ENCODE measurements at places on chromosomes 7 and 10. TPM values are rescaled to one million over a fixed set of nuclear protein-coding genes. Genes with fewer than 3 reads are reported as not detected.
A peak's percentile ranks its signal among the peaks of the same experiment; 100 is the strongest.

- DNase-seq, result no peak
Measured at GRCh38 chr10:49691588-49691987, 12.1 kb downstream of the C10orf53 start.

DNA sequence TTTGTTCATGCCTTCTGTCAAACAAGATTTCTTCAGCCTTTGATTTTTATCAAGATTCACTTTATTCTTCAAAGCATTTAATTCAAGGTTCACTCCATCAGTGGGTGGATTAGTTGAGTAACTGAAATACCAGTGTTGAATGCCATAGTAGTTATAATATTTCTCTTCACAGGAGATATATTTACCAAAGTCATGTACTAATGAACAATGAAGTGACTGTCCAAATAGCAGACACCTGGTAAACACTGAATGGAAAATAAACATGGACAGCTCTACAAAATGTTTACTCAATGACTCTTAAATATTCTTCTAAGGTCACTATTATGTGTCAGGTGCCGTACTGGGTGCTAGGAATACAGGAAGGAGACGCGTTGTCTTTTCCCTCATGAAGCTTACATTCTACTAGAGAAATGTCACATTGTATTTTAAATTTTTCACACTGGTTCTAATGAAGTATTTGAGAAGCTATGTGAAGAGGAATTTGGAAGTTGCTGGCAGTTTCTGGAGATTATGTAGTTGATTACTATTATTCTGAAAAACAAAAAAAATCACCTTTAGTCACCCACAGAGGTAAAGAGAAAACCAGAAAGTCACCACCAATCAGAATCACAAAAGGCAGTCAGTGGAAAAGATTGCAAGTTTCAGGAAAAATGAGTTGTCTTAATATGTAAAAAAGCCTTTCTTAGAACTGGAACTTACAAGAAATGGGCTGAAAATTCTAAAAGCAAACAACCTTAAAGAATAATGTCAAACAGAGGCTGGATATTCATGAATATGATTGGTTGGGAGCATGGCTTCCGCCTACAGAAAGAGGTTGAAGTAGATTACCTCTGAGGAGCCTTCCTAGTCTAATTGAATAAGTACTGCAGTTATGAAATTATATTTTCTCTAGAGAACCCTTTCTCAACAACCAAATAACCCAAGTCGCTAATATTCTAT lies 84.5 kb downstream of the RTKN2 start:
- no peak for DNase-seq

Gene RET
- polyA plus RNA-seq, result 0.82 TPM

- no peak for DNase-seq
Measured at GRCh38 chr7:27953777-27954176, 213.8 kb downstream of the TAX1BP1 start.

Gene WASHC2C
- 9.3 TPM for polyA plus RNA-seq

- no peak for DNase-seq
Measured at GRCh38 chr7:28706584-28706983, 251.5 kb downstream of the TRIL start.

DNA sequence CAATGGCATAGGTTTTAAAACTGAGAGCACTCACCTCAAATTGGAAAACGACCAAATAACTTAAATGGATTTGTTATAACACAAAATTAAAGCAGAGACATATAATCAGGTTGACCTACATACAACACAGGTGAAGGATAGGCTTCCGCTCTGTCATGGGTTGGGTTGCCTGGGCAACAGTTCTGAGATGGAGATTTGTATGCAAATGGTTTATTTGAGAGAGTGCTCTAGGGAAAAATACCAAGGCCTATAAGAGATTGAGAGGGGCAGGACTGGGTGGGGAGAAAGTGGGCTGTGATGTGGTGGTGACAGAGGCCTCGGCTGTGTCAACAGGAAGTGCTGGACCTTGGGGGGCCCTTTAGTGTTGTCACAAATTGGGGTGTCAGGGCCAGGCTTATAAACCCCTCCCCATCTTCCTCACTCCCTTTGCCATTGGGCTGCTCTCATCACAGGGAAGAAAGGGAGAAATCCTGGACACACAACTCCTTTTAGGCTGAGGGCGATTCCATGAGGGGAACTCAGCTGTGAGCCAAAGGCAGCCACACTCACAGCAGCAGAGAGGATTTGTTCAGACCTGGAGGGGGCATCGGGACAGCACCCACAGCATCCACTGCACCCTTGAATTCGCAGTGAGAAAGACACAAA lies 105.4 kb upstream of the LYZL1 start:
- DNase-seq, result no peak

DNA sequence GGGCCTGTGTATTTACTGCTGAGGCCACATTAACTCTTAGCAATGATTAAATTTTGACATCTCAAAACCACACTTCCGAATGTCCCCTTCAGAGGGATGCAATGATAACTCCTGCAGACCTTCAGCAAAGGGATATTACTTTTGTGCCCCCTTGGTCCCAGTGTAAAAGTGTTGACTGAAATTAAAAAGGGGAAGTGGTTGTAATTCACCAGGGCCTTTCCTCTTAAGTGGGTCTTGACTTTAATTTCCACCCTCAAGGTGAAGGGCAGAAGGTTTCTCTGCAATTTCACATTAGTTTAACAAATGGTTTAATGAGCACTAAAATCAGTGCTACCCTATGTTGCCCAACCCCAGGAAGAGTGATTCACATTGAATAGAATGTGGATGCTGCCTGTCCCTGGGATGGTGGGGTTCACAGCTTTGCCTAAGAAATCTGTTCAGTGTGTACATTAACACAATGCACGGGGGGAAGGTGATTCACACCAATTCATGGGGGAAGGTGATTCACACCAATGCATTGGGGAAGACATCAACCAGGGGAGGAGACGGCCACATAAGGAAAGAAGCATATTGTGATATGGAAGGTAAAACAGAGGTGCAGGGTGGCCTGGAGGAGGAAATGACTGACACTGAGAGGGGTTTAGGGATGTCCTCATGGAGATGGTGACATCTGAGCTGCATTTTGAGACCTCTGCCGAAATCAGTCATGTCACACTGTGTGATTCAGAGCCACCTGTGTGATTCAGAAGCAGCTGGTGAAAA lies 19.4 kb upstream of the TNS3 start:
- DNase-seq, result peak; percentile 95

DNA sequence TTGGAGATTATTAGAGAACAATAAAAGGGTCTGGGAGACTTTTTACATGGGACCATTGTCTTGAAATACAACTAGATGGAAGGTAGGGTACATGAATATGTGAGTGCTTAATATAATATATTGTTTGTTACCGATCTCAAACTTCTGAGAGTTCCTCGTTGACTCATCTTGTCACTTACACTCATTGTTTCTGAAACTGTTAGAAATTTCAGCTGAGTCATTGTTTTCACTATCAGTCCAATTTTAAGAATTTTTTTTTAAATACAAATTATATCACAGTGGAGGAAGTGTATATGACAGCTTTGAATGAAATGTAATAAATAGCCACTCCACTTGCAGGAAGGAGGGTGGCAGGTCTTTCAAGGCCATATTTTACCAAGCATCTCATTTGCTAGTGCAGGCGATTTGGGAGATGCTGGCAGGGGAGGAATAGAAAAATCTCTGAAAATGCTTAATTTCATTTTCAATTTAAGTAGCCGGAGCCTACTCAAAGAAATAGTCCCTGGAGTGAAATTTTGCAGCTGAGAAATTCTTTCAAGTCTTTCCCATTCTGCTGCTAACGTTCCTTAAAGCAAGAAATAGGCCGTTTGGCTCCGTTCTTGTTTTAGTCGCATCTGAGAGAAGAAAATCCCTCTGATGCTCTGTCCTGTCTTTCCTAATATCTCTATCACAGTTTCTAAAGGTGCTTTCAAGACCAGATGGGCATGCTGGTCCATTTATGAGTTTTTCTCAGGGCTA lies 1404.2 kb upstream of the CELF2 start:
- DNase-seq, result no peak

- DNase-seq, result no peak
Measured at GRCh38 chr10:106708506-106708905, 456.0 kb downstream of the SORCS1 start.

GRCh38 chr7:26500749-26501352 lies 209.2 kb downstream of the SNX10 start:
- DNase-seq, result peak; percentile 28

DNA sequence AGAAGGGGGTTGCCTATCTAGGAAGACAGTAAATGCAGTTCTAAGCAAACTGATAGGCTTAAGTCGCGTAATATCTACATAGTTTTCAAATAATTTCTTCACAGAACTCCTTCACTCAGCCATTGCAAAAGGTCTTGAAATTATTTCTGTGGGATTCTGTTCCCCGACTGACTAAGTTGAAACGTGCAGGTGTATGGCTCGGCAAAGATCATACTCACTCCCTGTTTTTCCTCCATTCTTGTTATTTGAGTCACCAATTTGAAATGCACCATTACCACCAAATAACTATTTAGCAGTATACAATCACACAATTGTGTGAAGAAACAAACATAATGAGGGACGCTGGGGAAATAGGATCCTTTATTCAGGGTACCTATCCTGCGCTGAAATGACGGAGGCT lies 771.1 kb downstream of the GATA3 start:
- peak; percentile 55 for DNase-seq

Gene AGAP5
- polyA plus RNA-seq, result 0.97 TPM

DNA sequence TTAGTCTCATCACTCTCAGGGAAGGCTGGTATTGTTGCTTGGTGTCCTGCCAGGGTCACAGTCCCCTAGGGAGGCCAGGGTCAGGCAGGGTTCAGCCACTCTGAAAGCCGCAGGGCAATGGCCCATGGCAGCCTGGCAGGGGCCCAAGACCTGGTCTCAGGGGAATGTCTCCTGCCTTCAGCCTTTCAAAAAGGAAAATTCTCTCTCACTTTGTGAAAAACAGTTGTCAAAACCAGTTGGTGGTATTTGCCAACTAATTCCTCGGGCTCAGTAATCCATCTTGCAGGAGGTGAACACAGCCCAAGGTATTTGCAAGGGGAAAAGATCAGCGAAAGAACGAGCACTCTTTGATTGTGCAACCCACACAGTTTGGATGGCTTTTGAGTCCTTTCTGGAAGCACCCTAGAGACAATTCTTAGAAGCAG lies 101.5 kb downstream of the JCAD start:
- DNase-seq, result no peak

- no peak for DNase-seq
Measured at GRCh38 chr7:82926477-82926876, 236.2 kb downstream of the PCLO start.

DNA sequence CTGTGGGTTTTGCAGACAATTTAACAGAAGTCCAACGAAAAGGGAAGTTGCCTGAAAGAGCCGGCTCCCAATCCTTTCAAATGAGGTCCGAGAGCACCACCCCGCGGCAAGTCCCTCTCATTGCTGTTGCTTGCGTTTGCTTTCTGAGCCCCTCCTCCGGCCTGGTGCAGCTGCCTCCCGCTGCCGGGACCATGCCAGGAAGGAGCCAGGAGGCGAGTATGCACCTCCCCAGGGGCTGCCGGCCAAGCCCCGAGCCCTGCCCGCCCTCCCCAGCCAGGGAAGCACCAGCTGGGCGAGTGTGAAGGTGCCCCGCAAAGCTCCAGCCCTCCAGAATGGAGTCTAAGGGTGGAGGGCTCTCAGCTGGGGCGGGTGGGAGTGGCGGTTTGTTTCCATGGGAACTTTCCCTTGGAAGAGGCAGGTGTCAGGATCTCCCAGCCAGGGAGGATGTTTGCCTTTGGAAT lies 25.8 kb upstream of the PPP2R2D start:
- DNase-seq, result peak; percentile 28

DNA sequence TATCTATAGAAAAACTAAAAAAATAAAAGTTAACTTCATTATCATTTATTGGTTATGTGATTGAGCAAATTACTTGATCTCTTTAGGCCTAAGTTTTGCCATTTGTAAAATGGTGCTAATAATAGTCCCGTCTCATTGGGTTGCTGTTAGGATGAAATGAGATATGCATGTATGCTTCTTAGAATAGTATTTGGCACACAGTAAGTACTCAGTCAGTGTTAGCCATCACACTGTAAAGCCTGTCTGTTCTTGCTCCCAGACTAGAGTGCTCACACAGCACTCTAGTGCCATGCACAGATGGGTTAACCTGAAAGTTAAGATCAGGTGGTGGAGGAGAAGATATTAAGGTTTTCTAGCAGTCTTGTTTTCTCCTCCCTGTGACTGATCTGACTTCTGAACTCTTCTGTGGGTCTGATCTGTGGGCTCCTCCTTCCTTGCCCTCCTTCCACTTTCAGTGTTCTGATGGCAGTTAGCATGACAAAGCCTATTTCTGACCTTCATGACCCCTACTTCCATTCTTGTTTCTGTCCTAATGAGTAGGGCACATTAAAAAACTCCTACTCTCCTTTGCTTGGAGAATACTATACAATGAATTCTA lies 167.5 kb downstream of the RNLS start:
- no peak for DNase-seq

Gene LBX1
- polyA plus RNA-seq, result not detected

DNA sequence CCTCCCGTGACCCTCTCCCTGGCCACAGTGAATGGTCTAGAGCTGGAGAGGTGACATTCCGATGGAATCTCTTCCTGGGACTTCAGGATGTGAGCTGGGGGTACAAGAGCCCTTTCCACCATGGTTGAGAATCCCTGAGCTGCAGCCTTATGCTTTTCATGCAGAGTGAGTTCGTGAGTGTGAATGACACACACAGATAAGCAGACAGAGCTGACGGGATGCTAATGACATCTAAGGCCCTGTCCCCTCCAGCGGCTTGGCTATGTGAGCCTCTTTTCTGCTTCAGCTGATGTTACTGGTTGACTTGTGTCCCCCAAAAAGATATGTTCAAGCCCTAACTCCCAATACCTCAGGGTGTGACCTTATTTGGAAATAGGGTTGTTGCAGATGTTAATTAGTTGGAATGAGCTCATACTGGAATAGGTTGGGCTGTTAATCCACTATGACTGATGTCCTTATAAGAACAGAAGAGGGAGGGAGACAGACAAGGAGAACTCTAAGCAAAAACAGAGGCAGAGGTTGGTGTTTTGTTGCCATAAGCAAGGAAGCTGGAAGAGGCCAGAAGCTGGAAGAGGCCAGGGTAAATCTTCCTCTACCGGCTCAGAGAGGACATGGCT lies 111.1 kb upstream of the AFAP1L2 start:
- no peak for DNase-seq

DNA sequence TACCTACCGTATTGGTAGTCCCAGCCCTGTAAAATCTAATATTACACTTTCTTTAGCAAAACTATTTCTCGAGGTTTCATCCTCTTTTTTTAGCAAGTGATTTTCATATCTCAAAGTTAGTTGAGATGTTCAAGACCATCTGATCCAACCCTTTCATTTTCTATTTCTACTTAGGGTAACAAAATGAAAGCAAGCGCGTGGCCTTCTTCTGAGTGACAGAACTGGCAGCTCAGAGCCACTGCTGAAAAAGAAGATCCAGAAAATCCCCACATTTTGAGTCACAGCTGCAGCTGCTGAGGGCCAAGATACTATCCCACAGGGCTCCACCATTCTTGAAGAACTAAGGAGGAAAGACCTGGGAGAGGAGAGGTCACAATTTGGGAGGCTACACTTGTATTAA lies 24.8 kb upstream of the ZNF800 start:
- no peak for DNase-seq
